ENCODE measurements at places on chromosomes 16 and 17.
A peak's percentile ranks its signal among the peaks of the same experiment; 100 is the strongest.

DNA sequence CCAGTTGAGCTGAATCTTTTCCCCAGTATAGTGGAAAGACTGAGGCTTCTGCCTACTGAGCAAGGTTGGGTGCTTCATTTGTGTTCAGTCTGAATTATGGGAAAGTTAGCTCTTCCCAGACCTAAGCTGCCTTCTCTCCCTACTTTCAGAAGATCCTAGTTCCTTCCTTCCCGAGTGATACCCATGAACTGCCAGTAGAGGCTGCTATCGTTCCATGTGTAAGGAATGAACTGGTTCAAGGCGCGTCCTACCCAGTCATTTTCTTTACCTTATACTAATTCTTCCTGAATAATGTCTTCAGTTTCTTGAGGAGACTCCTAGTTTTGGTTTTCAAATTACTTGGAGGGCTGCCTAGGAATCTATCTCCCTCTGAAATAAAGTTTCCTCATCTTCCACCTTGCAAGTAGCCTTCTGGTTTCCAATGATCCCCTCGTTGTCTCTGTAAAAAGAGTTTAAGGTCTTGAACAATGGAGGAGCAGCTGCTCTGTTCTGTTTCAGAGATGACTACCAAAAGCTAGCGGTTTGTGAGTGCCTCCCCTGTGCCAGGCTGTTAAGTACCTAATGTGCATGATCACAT lies 934 bp upstream of the AOC2 start:
- DNase-seq = peak; percentile 41

DNA sequence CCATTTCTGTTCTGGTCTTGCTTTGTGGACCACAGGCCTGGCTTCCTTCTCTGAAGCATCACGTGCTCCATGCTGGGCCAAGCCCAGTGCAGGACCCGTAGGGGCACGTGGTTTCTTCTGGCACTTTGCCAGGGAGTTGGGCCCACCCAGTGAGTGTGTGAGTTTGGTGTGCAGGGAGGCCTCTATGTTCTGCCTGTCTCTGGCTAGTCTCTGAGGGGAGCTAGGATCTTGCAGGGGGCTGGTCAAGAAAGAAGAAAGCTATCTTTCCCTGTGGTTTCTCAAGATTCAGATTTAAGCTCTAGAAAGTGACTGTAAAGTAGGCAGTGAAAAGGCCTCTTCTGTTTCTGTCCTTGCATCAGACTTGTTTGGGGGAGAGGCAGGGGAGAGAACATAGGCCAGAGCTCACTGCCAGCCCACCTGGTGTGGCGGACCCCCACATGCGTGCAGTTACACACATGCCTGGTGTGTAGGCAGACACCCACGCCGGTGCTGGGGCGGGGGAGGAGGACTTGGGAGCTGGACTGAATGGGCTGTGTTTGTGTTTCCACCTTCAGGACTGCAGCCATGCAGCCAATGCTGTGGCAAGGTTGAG lies 11.8 kb downstream of the LASP1 start:
- no peak for DNase-seq

GRCh38 chr16:67155295-67156142 lies 4.2 kb downstream of the TRADD start:
- DNase-seq = peak; percentile 27

DNA sequence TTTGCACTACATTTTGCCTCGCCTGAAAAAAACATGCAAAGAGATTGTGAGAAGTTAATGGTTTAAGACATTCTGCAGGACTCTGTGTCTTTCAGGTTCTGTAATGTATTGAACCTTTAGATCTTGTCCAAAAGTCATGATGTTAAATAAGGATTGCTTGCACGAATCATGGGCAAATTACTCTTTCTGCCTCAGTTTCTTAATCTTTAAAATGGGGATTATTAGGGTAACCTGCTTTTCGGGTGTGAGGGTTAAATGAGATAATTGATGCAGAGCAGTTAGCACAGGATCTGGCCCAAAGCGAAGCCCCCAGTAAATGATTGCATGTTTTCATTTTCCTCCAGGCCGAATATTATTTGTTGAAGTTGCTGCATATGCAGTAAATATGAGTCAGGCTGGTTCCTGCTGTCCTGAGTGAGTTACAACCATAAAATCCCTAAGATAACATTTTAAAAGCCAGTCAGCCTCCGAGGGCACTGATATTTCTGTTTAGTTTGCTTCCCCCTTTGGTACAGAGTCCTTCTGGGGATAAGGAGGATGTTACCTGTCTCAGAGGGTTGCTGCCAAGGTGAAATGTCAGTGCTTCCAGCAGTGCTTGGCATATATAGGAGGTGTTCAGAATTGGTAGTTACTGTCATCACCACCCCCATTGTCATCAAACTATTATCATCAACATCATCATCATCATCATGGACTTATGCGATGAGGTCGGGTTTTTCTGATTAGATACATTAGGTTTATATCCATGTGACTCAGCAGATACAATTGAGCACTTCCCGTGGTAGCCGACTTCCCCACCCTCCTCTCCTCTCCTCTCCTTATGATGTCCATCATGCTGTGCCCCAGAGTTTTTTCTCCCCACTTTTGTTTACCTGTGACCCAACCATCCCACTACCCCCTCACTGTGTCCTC lies 20.6 kb upstream of the ARHGAP17 start:
- no peak for DNase-seq

- DNase-seq = no peak
Measured at GRCh38 chr17:81511554-81511803, 1.1 kb downstream of the ACTG1 start.

- DNase-seq = no peak
Measured at GRCh38 chr17:76949913-76950695, 81.9 kb downstream of the MGAT5B start.

- DNase-seq = no peak
Measured at GRCh38 chr17:21177401-21177800, 36.6 kb downstream of the TMEM11 start.

- DNase-seq = no peak
Measured at GRCh38 chr16:1437606-1438005, 6.7 kb downstream of the PERCC1 start.

DNA sequence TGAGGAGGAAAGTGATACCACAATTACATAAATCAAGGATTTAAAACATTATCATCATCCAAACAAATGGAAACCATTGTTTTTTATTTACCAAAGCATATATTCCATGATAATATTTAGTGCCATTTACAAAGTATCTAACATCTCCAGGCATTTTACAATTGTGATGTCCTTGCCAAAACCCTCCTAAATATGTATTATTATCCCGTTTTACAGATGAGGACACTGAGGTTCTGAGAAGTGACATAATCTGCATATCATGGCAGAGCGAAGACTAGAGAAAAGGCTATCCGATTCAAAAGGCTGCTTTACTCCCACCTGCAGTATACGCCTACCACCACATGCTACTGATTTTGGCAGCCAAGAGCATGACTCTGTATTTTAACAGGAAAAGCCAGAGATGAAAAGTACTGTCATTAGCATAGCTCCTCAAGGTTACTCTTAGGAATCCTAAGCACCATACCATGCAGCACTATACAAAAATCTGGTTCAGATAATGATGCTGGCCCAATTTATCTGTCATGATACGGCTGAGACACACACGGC lies 301.4 kb downstream of the CA10 start:
- DNase-seq = no peak

DNA sequence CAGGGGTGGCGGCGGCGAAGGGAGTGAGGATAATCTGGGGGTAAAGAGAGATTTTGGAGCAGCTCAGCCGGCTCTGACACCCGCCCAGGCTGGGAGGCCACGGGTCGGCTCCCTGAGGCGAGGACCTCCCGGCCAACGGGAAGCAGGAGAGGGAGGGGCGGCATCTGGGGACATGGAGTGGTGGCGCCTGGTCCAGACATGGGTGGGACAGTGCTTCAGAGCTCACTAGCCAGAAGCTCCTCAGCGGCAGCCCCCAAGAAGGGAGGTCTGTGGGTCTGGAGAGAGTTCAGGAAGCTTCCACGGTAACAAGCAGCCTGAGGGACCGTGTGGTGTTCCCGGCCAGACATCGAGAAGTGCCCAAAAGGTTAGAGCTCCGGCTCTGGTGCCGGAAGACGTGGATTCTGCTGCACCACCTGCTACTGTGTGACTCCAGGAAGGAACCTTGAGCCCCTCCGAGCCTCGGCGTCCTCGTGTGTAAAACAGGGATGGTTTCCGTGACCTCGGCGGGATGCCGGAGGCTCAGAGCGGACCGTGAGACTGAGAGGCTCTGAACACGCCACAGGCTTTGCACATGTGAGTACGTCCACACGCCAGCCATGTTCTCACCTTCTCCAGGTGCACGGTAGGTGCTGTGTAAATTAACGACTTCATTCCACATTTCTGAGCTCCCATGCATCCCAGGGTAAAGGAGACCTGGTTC lies 56.9 kb downstream of the TIMM22 start:
- no peak for DNase-seq

- no peak for DNase-seq
Measured at GRCh38 chr17:66786107-66786506, 48.8 kb upstream of the CACNG5 start.

- no peak for DNase-seq
Measured at GRCh38 chr17:48860034-48860433, 29.2 kb downstream of the CALCOCO2 start.

DNA sequence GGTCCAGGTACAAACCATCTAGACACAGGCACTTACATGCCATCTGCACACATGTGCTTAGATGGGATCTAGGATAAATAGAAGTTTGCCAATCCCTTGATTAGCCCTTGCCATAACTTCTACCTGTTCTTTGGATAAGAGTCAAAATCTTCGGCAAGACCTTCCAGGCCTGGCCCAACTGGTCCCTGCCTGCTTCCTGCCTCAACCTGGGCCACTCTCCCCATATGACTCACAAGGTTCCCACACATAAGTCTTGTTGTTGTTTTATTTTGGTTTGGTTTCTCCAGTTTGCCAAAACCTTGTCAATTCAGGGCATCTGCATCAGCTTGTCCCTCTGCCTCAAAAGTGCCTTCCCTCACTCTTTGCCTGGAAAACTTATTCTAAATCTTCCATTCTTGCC lies 95.3 kb upstream of the XYLT1 start:
- DNase-seq = no peak

GRCh38 chr16:46620266-46621005 lies 743 bp downstream of the SHCBP1 start:
- peak; percentile 5 for DNase-seq

DNA sequence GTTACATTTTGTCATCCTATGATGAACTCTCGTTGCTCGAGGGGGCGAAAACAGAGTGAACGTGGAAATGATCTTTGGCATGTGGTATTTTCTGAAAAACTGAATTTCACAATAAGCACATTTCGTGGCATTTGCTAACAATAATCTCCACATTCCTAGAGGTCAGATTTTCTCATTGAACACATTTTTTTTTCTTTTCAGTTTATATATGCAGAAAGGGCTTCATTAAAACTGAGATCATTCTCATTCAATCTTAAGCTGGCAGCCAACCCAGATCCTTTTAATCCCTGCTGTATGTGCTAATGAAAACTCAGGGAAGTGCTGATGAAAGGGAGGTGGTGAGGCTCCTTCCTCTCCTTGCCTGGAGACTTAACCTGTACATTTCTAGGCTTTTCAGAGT lies 52.6 kb downstream of the PRKCA start:
- DNase-seq = no peak

- no peak for DNase-seq
Measured at GRCh38 chr16:30903002-30903401, 6.6 kb downstream of the CTF1 start.

GRCh38 chr16:67075331-67075730 lies 34.4 kb upstream of the PHAF1 start:
- DNase-seq = no peak

DNA sequence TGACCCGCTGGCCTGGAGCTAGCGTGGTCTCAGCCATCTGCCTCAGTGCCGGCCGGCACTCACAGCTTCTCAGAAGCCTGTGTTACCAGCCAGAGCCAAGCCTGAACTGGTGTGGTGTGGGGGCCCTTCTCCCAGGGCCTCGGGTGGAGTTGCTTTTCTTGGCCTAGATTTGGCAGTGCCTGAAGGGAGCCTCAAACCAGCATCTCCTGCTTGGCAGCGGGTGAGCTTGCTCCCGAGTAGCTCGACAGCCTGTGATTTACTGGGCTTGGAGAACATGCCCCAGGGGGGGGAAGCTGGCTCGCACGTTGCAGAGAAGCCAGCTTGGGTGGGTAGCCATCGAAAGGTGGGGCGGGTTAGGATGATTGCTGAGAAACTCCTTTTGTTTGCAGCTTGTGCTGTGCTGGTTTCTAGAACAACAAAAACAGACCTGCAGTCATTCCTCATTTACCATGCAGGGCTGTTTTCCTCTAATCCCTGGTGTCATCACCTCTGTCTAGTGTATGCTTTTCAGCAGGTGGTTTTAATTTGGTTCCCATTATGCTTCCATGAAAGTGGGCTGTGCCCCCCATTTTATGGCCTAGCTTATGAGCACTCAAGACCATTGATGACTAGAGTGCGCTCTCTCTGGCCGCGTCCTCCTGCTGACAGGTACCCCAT lies 42.2 kb downstream of the TBCD start:
- no peak for DNase-seq

DNA sequence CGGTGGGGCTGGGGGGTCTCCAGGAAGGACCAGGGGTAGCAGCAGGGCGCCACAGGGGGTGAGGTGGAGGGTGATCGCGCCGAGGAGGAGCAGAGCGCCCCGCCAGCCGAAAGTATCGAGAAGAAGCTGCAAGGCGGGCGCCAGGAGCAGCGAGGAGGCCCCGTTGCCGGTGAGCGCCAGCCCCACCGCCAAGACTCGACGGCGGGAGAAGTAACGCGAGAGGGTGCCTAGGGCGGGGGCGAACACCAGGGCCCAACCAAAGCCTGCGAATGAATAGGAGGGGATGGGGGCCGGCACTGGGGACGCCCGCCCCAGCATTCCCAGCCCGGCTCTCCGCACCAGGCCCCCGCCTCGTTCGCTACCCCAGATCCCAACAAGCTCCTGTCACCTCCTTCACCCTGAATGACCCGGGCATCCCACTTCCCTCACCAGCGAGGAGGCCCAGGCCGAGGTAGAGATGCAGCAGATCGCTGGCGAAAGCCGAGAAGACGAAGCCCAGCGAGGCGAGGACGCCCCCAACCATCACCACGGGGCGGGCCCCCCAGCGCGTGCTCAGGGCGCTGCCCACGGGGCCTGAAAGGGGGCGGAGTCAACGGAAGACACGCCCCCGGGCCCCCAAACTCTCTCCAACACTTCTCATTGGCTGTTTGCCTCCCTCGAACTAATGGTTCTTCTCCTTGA lies 1.3 kb downstream of the SLC16A11 start:
- no peak for DNase-seq

DNA sequence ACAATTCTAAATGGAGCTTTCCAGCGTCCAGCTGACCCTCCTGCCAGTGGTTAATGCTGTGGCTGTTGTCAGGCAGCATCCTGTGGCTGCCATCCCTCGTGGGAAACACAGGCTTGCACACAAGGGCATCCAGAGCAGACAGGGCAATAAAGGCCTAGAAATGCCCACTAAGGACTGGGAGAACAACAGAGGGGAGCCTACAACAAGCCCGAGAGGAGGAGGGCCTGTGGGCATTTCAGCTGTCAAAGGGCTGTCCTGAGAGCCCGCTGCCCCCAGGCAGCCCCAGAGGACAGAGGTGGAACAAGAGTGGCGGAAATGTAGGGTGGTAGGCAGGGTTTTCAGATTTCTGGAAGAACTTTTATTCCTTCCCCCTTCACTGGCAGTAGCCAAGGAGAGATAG lies 81.1 kb downstream of the TNRC6C start:
- no peak for DNase-seq

Measured in RCC 7860 (cell line).